ENCODE measurements at places on chromosomes 6 and 20.

- no peak for DNase-seq
These were observed 8.5 kb downstream of the ACSS1 start for GRCh38 chr20:25049261-25050060.

- DNase-seq, result no peak
These were observed 27.9 kb upstream of the MYMX start for GRCh38 chr6:44188819-44189218.

DNA sequence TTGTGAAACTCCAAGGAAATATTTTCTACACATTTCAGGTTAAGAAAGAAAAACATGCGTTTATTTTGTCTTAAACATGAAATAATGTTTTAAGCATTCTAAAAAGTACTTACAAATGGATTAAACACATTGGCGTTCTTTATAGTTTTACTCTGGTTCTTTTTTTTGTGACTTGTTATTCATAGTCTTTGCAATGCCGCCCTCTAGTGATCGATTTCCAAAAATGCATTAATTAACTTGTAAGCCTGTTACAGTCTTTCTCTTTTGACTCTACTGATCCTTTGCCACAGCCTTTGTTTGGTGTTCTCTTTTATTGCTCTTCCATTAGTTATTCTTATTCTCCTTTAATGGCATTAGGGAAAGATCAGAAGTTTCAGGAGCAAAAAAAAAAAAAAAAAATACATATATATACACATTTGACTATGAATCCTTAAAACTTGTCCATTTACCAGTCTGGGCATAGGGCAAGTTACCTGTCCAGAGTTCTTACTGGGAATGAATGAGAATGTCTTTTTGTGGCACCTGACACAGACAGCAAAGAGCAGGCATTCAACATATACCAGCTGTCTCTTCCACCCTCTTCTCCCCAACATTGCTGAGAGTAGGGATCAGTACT is 59.9 kb downstream of the MACROD2 start:
- DNase-seq, result peak; percentile 69

- no peak for DNase-seq
These were observed 444.1 kb downstream of the CBLN4 start for GRCh38 chr20:55561259-55561658.

DNA sequence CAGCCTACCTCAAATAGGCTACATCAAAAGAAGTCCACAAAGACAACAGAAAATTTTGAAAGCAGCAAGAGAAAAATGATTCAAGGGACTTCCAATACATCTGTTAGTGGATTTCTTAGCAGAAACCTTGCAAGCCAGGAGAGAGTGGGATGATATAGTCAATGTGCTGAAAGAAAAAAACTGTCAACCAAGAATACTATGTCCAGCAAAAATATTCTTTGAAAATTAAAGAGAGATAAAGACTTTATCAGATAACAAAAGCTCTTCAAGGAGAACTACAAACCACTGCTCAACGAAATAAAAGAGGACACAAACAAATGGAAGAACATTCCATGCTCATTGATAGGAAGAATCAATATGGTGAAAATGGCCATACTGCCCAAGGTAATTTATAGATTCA is 34.0 kb downstream of the MCHR2 start:
- no peak for DNase-seq

- no peak for DNase-seq
These were observed 22.2 kb downstream of the PCMTD2 start for GRCh38 chr20:64277571-64278316.

DNA sequence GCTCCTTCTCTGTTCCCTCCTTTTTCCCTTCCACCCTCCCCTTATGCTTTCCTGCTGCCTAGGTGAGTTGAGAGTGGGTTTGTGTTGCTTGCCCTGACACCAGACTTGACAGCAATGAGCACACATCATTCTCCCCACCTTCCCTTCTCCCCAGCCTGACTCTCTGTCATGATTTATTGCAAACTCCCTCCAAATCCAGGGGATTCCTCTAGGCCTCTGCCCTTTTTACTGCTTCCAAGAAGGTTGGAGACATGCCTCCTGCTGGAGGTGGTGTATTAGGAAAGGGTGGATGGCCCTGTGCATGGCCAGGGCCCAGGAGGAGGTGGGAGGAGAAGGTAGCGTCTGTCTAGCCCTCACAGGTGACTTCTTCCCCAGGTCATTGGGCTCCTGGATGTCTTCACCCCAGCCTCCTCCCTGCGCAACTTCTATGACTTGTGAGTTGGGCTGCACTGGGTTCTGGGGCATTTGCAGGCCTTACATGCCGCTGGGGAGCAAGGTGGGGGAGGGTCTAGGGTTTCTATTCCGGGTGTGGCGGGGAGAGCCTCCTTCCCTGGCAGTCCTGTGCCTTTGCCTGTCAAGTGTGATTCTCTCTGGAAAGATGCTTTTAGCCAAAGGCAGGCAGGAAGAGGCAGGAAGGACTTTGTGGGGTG is 2.1 kb downstream of the MAPK13 start:
- DNase-seq, result no peak

DNA sequence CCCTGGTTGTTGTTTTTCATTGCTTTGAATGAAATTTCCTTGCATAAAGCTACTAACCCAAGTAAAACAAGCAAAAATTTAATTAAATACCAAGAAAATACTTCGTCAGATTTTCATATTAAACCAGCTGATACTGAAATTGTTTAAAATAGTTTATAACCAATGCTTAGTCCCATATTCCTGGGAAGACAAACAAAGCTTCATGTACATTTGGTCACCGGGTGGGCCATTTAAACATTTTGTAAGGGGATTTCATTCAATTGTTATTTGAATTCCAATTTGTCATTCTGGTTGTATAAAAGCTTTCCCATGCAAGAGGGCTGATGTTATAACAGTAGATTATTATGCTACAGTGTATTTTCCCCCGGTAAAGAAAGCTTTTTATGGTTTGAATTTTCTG is 578 bp upstream of the RBBP9 start:
- DNase-seq, result no peak

DNA sequence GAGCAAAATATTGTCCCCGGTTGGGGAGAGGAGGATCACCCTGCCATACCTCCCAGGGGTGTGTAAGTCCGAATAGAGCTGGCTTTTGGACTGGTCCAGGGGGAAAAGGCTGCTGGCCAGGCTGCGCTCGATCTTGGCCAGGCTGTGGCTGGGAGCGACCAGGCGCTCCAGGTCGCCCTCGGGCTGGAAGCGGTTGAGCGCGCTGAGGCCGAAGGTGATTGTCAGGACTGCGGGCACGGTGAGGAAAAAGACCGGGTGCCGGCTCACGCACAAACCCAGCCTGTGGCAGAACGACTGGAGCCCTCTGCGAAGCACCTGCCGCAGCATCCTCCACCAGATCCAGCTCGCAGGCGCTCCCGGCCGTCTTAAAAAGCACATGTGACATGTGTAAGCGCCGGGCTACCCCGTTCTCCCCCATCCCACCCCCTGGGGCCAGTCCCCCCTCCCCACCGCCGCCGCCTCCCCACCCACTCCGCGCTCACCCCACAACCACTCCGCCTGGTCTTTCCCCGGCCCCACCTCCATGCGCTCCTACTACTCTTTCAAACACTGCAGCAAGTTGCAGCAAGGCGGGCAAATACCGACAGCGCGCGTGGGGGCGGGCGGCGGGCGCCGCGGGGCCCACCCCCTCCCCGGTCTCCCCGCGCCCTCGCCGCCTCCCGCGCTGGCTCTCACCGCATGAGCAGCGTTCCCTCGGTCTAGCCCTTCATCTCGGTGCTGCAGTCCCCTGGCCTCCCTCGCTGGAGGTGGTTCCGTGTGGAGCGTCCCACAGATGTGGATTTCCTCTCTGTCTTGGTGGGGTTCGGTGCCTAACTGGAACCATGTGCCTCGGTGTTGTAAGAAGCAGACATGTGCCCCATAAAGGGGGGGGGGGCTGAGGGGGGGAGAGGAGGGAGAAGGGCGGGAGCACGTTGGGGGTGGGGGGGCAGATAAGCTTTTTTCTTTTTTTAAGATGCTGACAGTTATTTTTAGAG is 42.4 kb downstream of the PTCHD4 start:
- DNase-seq, result no peak

DNA sequence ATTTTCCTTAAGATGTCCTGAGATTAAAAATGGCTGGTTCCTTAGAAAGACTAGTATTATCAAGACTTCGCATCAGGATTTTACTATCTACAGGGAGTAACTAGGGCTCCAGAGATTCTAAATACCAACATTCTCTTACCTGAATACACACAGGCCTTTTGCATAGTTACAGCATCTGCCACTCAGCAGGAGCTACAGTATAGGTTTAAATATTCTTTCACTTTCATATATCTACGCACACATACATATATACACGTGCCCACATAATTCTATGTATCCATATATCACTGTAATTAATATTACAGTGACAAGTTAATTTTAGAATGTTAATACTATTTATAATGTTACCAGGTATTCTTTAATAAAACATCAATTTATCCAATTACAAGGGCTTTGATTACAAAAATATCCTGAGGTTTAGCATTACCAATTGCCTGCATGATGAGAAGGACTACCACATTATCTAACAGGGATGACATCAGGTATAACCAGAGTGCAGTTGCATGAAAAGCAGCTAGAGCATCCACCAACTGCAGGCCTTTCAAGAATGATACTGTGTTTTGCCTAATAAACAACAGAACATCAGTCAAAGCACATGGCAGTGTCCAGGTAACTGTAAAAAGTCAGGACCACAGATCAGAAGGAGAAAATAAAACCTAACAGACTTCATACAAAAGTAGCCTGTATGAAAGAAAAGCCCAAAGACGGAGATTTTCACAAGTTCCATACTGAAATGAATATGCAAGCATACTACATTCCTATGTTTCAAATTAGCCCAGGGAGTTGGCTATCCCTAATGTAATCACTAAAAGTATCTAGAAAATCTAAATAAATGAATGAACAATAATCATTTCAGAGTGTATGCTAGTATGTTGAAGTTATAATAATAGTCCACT is 268.7 kb downstream of the PTPRK start:
- DNase-seq, result no peak

DNA sequence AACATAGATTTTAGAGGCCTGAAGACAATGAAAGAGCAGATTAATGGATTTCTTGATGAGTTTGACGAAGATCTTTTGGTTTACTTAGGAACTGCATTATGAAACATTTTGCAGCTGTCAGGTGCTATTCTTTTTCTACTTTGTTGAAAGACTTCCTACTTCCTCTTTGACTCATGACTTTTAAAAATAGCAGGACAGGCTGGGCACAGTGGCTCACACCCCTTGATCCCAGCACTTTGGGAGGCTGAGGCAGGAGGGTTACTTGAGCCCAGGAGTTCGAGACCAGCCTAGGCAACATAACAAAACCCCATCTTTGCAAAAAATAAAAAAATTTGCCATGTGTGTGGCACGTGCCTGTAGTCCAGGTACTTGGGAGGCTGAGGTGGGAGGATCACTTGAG is 52.0 kb downstream of the ITCH start:
- DNase-seq, result no peak

GRCh38 chr6:41986339-41986738 is 44.7 kb upstream of the CCND3 start:
- no peak for DNase-seq

DNA sequence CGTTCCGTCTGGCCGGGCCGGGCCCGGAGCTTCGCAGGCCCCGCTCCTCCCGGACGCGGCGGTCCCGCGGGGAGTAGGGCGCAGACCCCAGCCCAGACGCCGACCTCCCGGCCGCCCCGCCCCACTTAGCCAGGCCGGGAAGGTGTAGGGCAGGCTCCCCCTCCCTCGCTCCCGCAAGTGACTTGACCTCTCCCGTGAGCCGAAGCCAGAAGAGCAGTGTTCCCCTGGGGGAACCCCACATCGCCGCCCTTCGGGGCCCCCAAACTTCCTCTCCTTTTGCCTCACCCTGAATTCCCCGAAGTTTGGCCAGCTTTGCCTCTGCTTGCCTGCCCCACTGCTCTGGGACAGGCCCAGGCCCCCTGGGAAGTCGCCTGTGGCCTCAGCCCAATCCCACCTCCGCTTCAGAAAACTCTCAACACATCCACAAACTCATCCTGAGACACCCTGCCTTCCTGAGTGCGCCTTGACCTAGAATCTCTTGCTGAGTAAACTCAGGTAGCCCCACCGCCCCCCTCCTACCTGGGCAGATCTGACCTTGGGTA is 524 bp upstream of the NOL4L start:
- no peak for DNase-seq

DNA sequence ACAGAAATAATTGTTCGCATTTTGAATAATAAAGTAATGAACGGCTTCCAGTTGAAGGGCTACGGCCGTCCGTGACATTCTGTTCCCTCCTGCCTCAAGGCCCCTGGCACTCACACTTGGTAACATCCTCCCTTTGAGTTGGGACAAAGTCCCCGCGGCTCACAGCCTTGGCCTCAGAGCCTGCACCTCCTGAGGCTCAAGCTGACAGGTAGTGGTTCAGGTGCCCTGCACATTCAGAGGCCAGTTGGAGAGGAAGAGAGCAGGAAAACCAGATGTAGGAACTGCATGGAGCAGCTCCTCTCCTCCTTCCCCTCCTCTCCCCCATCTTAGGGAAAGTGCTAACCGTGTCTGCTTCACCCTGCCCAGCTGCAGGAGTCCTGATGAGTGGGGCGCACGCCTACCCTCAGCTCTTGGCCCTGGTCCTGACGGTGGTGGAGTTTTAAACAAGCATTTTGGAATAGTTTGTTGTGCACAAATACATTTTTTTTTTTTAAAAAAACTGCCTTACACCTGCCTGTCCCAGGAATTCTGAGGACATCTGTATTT is 393.1 kb downstream of the SMOC2 start:
- no peak for DNase-seq

- DNase-seq, result no peak
These were observed 86.9 kb downstream of the PXDC1 start for GRCh38 chr6:3664625-3665041.

- no peak for DNase-seq
These were observed 423.9 kb downstream of the CDC5L start for GRCh38 chr6:44811456-44811855.

DNA sequence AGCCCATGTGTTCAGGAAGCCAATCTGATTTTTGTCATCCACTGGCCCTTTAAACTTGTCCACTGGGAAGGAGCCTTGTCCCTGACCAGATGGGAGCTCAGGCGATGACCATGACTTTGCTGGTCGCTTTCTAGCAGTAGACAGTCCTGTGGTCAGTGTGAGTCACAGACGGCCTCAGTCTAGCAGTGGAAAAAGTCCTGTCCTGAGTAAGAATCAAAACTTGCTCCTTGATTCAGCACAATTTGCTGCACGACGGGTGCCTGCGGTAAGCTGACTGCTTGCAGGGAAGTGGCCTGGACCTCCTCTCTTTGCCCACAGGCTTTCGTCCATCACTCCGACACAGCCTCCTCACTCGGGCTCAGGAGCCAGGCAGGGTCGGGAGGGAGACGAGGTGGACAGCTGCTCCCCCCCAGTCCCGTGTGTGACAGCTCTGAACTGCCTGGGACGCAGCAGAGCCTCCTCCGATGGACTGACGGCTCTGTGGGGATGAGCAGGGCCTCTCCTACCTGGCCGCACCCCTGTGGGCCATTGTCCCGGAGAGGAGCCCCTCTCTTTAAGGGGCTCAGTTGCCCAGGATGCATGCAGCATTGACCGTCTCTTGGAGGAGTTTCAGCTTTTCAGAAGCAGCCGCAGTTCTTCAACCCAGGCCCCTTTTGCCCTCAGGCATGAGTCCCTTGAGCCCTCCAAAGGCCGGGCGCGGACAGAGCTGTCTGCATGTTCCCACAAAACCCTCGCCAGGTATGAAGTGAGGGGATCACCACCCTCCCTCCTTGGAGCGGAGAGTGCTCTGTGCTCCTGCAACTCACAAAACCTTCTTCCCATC is 209.2 kb downstream of the ANKRD60 start:
- no peak for DNase-seq

All from NCI-H524 (cell line).